Type B pancreatic cell (in vitro differentiated cells): ENCODE measurements at places on chromosomes 4 and X.

- H3K27ac ChIP-seq: peak overlapping the region; percentile 99
- peaks cover 10% of the 10 kb centered on the region for H3K36me3 ChIP-seq
Measured at GRCh38 chrX:47143894-47144625, 442 bp downstream of the NDUFB11 start.

GRCh38 chr4:3668825-3669552 is 97.2 kb upstream of the ADRA2C start:
- no peaks in the 10 kb centered on the region for H3K36me3 ChIP-seq
- no peak overlapping the region for H3K4me3 ChIP-seq
- H3K4me1 ChIP-seq: peaks cover 15% of the 10 kb centered on the region
- H3K27me3 ChIP-seq: peaks cover 19% of the 10 kb centered on the region
- no peak for DNase-seq

GRCh38 chrX:72685810-72686456 is 28.2 kb downstream of the PHKA1 start:
- no peaks in the 10 kb centered on the region for H3K4me1 ChIP-seq
- H3K27ac ChIP-seq: peak overlapping the region; percentile 73
- no peak overlapping the region for H3K4me3 ChIP-seq
- DNase-seq: no peak
- H3K27me3 ChIP-seq: no peaks in the 10 kb centered on the region
- H3K36me3 ChIP-seq: peaks cover 5% of the 10 kb centered on the region

DNA sequence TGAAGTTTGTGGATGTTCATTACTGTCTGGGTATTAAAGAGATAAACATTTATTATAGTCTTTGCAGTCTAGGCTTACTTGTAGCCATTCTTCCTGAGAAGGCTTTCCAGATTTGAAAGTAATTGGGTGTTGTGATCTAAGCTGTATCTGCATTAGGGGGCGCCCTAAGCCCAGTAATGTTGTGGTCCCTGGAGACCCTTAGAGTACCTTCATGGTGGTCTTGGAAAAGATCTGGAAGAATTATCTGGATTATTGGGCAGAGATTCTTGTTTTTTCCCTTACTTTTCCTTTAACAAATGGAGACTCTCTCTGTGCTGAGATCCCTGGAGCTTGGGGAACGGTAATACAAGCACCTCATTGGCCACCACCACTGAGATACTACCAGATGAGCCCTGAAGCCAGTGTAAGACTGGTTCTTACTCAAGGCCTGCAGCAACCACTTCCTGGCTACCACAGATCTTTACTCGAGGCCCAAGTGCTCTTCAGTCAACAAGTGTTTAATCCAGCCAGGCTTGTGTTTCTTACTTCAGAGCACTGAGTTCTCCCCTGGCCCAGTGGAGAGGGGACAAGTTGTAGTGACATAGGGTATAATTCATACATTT is 63.1 kb downstream of the RTL3 start:
- no peaks in the 10 kb centered on the region for H3K27me3 ChIP-seq
- no peaks in the 10 kb centered on the region for H3K4me1 ChIP-seq
- H3K27ac ChIP-seq: no peak overlapping the region
- H3K36me3 ChIP-seq: no peaks in the 10 kb centered on the region
- no peak for DNase-seq

- H3K4me1 ChIP-seq: no peaks in the 10 kb centered on the region
- H3K4me3 ChIP-seq: no peak overlapping the region
- no peak overlapping the region for H3K27ac ChIP-seq
- no peaks in the 10 kb centered on the region for H3K36me3 ChIP-seq
Measured at GRCh38 chr4:74570095-74570494, 125.2 kb downstream of the AREG start.

- H3K27me3 ChIP-seq: no peaks in the 10 kb centered on the region
- no peaks in the 10 kb centered on the region for H3K36me3 ChIP-seq
- no peak overlapping the region for H3K4me3 ChIP-seq
- no peak for DNase-seq
- H3K27ac ChIP-seq: no peak overlapping the region
- no peaks in the 10 kb centered on the region for H3K4me1 ChIP-seq
Measured at GRCh38 chrX:41759817-41760216, 35.8 kb downstream of the GPR82 start.

GRCh38 chr4:3689006-3689405 is 77.2 kb upstream of the ADRA2C start:
- peaks cover 23% of the 10 kb centered on the region for H3K27me3 ChIP-seq
- DNase-seq: no peak
- no peaks in the 10 kb centered on the region for H3K36me3 ChIP-seq
- no peaks in the 10 kb centered on the region for H3K4me1 ChIP-seq
- no peak overlapping the region for H3K4me3 ChIP-seq

GRCh38 chr4:158282252-158282651 is 72.0 kb downstream of the TMEM144 start:
- H3K4me1 ChIP-seq: no peaks in the 10 kb centered on the region
- no peaks in the 10 kb centered on the region for H3K36me3 ChIP-seq

DNA sequence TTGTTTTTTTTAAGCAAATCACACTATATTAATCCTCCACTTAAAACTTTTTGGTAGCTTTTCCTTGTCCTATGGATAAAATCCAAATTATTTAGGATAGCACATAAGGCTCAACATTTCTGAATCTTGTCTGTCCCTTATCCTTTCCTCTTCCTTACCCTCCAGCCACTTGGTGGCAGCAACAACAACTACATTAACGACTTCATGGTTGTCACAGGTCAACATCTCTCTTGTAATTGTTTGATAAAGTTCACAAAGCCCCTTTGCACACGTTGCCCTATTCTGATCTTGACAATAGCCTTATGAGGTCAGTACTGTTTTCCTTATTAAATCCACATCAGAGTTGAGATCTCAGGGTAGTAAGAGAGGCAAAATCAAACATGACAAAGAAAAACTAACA is 269.0 kb upstream of the PABPC4L start:
- no peak for DNase-seq
- no peaks in the 10 kb centered on the region for H3K27me3 ChIP-seq
- no peak overlapping the region for H3K27ac ChIP-seq
- H3K4me3 ChIP-seq: no peak overlapping the region
- no peaks in the 10 kb centered on the region for H3K36me3 ChIP-seq

- peaks cover 11% of the 10 kb centered on the region for H3K4me1 ChIP-seq
- H3K27ac ChIP-seq: peak overlapping the region; percentile 97
- DNase-seq: no peak
- H3K36me3 ChIP-seq: peaks cover 9% of the 10 kb centered on the region
Measured at GRCh38 chr4:128288689-128289106, 1.1 kb upstream of the PGRMC2 start.

GRCh38 chrX:134676436-134676835 is 18.2 kb upstream of the PLAC1 start:
- H3K4me1 ChIP-seq: no peaks in the 10 kb centered on the region
- no peak overlapping the region for H3K4me3 ChIP-seq
- no peaks in the 10 kb centered on the region for H3K36me3 ChIP-seq
- no peak for DNase-seq

DNA sequence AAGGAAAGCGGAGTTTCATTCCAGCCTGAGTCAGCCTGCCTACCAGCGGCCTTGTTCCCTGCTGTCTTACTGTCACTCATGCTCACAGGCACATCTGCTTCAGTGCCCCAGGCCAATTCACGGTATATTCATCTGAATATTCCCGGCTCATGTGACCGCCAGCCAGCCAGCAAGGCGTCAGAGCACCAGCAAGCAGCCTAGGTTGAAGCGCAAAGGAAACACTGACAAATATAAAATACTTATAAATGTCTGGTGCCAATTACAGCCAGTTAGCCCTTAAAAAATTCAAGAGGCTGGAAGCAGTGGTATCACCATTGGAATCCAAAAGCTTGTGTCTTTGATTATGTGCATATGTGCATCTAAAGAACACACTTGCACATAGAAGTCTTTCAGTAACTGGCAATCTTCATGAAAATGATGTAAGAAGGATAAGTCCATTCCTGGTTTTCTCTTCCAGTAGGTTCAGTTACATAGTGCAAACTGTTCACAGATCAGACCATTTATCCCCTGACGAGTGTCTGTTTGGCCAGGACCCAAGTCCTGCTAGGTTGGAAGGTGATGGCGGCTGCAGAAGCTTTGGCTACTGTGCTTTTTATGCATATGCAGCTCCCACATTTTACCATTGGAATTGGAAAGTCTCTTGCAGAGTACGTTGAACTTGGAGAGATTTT is 61.3 kb downstream of the LUZP4 start:
- no peaks in the 10 kb centered on the region for H3K27me3 ChIP-seq
- no peak overlapping the region for H3K4me3 ChIP-seq
- H3K27ac ChIP-seq: no peak overlapping the region
- no peak for DNase-seq

GRCh38 chr4:125243789-125244397 is 70.9 kb upstream of the FAT4 start:
- no peak for DNase-seq
- no peaks in the 10 kb centered on the region for H3K36me3 ChIP-seq
- H3K4me1 ChIP-seq: peaks cover 5% of the 10 kb centered on the region
- H3K27me3 ChIP-seq: no peaks in the 10 kb centered on the region
- no peak overlapping the region for H3K27ac ChIP-seq

- no peaks in the 10 kb centered on the region for H3K27me3 ChIP-seq
- DNase-seq: no peak
- H3K4me1 ChIP-seq: no peaks in the 10 kb centered on the region
- H3K36me3 ChIP-seq: no peaks in the 10 kb centered on the region
- no peak overlapping the region for H3K27ac ChIP-seq
Measured at GRCh38 chr4:117874216-117874615, 160.1 kb upstream of the NDST3 start.

GRCh38 chrX:155744534-155744933 is 131.8 kb upstream of the TMLHE start:
- no peaks in the 10 kb centered on the region for H3K4me1 ChIP-seq
- DNase-seq: no peak
- peak overlapping the region; percentile 16 for H3K4me3 ChIP-seq
- peak overlapping the region; percentile 44 for H3K27ac ChIP-seq
